Bronchus fibroblast of lung (primary cell): ENCODE measurements at places on chromosomes 11 and 22. TPM values are rescaled to one million over a fixed set of nuclear protein-coding genes. Genes with fewer than 3 reads are reported as not detected.

The OR52I1 gene
- not detected in 2 replicates for total RNA-seq

The ARHGAP20 gene
- total RNA-seq, result 0.59 and 1.0 TPM in 2 replicates

The NAALADL1 gene
- total RNA-seq, result 41.6 and 44.4 TPM in 2 replicates

The INSC gene
- total RNA-seq, result 2.8 and 3.5 TPM in 2 replicates

The RPS19BP1 gene
- 94.1 and 113 TPM in 2 replicates for total RNA-seq

The DDX17 gene
- total RNA-seq, result 229 and 307 TPM in 2 replicates

The SLC17A6 gene
- total RNA-seq, result not detected in 2 replicates

The CABP4 gene
- total RNA-seq, result not detected in 2 replicates
